ENCODE measurements at places on chromosomes 1 and 21.
A peak's percentile ranks its signal among the peaks of the same experiment; 100 is the strongest.

DNA sequence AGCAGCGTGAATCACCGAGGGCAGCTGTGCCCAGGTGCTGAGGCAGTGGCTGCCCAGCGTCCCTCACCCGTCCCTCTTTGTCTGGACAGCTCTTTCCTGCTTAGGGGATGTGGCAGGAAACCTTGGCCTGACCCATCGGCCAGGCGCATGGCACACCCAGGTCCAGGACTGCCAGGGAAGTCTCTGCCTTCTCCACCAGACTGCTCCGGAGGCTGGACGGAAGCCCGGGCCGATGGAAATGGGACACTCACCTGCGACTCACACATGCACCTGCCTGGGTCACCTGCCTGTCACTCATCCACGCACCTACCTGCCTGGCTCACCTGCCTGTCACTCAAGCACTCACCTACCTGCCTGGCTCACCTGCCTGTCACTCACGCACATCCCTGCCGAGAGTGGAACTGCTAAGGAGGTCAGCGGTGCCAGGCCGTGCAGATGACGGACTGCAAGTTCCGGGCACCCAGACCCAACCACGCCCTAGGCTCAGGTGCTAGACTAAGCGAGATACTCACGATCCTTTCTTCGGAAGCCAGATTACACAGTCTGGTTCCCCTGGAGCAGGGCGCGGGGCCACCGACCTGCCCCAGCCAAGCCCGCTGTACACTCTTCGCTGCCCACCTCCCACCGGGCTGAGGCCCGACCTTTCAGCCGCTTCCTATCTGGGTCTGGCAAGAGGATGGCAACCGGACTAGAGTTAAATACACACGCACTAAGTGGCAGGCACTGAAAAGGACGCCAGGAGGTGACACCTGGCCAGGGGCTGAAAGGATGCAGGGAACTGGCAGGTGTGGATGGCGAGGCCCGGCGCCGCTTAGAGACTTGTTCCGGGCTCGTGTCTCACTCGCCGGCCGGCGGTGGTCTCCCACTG, 1.1 kb downstream of the UBE2J2 start:
- no peak for DNase-seq

DNA sequence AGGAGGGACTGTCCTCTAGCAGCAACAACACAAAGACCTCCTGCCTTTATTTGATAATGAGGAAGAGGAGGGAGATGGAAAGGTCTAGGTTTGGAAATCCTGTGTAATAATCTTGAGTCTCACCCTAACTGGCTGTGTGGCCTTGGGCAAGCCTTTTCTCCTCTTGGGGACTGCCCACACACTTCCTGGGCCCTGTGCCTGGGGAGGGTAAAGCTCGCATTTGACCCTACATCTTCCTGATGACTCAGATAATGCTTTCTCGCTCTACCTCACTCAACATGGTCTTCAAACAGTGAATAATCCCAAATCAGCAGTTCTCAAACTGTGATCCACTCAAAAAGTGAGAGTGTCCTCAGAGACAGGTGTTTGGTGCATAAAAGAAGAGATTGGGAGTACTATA, 81.2 kb downstream of the VWA5B1 start:
- DNase-seq, result no peak

- DNase-seq, result no peak
Observed at GRCh38 chr1:1601564-1602303, 1.8 kb upstream of the FNDC10 start.

- no peak for DNase-seq
Observed at GRCh38 chr1:78758506-78758905, 108.9 kb downstream of the IFI44 start.

DNA sequence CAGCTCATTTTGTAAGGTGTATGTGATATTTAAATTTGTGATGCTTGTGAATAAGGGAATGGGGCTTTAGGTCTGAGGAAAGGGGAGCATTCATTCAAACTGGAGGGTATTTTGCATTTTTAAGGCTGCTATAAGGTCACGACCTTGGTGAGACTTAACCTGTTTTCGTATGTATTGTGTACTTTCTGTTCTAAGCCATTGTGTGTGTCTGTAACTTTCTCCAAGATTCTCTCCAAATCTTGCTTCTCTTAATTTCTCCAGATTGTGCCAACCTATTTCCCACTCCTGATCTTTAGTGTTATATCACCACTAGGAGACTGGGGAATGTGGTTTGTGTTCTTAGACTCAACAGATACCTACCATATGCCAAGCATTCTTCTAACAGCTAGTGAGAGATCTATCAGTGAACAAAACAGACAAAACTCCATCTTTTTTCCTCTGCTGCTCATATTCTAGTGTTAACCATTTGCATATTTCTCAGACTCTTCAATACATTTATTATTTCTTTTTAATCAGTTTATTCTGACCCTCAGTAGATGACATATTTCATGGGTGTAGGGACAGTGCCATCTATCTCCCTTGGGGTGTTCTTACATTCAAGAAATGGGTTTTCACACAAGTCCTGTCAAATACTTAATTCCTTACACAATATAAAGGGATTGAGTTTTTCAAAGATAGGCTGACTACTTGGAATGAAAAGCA, 27.5 kb downstream of the ATP1B1 start:
- no peak for DNase-seq

- DNase-seq, result no peak
Observed at GRCh38 chr1:78916986-78917385, 89.5 kb downstream of the ADGRL4 start.

- no peak for DNase-seq
Observed at GRCh38 chr1:227343727-227344551, 25.6 kb upstream of the CDC42BPA start.

DNA sequence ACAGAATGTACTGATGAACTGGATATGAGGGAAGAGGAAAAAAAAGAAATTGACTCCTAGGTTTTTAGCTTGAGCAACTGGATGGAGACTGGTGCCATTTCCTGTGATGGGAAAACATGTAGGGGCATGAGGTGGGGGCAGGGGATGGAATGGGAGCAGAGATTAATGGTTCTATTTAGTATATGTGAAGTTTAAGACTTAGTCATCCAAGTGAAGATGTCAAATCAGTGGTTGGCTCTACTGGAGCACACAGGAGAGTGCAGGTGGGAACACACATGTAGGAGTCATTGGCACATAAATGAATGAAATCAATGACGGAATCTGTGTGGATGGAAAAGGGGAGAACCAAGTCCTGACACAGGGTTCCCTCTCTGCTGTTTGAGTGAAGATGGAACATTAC, 224.4 kb upstream of the COA6 start:
- DNase-seq, result no peak

DNA sequence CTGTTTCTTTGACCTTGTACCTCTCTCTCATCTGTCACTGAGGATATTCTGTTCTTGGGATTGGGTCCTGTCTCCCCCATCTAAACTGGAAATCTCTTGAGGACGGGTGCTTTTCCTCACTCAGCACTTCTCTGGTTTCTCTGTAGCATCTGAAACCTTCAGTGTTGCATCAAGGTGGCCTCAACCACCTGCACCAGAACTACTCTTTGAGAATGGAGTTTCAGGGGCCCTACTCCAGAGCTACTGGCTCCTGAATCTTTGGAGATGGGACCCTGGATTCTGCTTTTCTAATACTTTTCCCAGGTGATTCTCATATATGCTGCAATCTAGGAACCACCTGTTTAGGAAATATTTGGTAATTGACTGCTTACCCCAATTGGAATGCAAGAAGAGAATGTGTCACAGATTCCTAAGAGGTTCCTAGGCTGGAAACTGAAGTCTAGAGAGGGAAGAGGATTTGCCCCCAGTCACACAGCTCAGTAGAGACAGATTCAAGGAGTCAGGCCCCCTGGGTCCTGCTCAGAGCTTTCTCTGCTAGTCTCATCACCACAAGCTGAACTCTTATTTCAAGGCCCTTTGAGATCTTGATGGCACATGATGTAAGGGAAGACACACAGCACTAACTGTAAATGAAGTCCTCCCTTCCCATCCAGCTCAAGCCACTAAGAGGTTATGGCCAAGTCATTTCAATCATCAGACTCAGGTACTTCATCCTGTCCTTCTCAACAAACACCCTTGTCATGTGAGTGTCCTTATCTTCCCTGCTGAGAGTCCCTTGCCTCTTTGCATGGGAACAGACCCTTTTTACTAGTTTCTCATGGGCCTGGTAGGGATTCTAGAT, 48.7 kb downstream of the EIF2D start:
- no peak for DNase-seq

DNA sequence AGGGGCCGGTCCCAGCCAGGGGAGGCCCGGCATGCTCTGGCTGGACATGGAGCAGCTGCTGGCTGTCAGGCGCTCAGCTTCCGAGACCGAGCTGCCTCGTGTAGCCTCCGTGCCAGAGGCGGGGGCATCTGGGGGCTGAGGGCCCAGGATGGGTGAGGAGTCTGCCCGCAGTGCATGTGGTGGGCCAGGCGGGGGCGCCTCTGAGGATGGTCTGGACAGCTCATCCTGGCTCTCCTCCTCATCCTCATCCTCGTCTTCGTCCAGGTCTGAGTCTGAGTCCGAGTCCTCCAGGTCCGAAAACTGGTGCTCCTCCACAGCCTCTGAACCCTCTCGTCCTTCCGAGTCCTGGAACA, 28.9 kb upstream of the EDN2 start:
- no peak for DNase-seq

DNA sequence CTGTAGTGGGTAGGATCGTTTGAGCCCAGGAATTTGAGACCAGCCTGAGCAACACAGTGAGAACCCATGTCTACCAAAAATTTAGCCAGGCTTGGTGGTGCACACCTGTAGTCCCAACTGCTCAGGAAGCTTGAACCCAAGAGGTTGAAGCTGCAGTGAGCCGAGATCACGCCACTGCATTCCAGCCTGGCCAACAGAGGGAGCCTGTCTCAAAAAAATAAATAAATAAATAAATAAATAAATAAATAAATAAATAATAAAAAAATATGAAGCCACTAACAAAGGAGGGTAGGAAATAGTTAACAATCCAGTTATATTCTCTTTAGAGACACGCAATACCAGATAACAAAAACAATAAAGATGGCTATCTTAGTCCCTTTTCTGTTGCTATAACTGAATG, 11.9 kb upstream of the CBR3 start:
- DNase-seq, result no peak

DNA sequence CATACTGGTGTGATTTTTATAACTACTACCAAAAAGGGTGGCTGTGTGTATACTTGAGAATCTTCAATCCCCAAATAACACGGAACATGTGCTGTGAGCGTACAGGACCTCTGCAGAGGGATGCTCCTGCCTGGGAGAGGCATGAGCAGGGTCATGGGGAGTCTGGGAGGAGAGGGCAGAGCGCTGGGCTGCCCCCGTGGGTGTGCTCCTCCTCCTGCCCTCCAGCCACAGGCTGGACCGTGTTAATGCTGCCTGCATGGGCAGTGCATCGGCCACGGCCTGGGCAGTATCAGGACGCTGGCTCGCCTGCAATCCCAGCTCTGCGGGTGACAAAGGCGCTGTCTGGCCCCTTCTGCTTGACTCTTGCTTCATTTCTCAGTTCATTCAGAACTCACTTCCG, 6.2 kb downstream of the CEP104 start:
- DNase-seq, result no peak

- no peak for DNase-seq
Observed at GRCh38 chr21:15614766-15615165, 115.0 kb upstream of the USP25 start.

GRCh38 chr21:42145569-42146272, 73.2 kb upstream of the ABCG1 start:
- DNase-seq, result peak; percentile 73

GRCh38 chr1:75996196-75996595, 64.0 kb upstream of the ASB17 start:
- no peak for DNase-seq

DNA sequence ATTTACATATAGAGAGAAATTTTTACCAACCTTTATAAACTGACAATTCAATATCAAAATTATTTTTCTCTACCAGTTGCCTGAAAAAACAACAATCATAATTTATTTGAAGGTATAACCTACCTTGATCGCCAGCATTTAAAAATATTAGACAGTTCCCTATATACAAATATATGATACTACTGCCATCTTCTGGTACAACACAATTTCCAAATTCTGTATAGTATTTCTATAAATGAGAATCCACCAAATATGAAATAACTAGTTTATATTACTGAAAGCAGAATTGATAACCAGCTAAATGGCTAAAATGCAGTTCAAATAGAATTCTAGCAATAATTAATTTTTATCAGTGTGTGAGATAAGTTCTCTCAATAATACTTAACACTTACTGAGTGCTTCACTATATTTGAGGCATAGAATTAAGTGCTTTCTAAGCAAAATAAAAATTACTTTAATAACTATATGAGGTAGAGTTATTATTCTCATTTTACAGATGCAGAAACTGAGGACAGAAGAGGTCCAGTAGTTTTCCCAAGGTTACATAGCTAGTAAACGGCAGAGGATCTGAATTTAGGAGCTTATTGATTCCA, 75.6 kb downstream of the PIGK start:
- no peak for DNase-seq

DNA sequence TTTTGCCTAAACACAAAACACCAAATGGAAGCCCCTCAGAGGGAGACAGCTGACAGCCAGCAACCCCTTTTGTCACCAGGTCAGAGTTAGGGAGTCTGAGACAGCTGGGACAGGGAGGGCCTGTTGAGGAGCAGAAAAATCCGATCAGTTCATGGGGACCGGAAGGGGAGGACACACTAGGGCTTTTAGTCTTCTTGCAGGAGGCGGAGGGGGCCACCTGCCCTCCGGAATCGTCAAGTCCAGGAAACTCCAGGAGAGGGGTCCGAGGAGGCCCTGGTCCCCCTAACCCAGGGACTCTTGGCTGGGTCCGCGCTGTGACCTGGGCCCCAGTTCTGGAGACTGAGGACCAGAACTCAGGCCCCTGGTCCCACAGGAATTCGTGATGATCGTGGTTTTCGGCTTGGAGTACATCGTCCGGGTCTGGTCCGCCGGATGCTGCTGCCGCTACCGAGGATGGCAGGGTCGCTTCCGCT, 34.2 kb downstream of the KCNQ4 start:
- DNase-seq, result no peak

Data from CD4-positive, alpha-beta T cell treated with Interleukin-6 at 100 ng/mL for 8 hours (primary cell).